Stimulated activated CD8-positive, alpha-beta memory T cell treated with anti-CD3 and anti-CD28 coated beads, Interleukin-7, amount 100 ng/mL, for 48 hours (primary cell): ENCODE measurements at places on chromosomes 3 and 15.

DNA sequence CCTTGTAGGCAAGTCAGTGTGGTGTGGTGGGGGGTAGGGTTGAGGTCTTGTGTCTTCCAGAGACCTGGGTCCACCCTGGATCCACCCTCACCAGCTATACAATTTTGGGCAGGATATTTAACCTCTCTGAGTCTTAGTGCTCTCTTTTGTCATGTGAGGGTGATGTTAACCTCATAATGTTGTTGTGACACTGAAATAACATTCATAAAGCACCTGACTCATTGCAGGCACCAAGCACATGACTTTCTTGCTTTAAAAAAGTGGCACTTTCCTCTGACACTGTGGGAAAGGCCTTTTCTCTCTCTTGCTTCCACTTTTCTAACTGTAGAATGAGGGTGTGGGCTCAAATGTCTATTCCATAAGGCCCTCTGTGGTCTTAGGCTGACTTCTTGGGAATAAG, 75.5 kb downstream of the SCN10A start:
- no peak for DNase-seq

DNA sequence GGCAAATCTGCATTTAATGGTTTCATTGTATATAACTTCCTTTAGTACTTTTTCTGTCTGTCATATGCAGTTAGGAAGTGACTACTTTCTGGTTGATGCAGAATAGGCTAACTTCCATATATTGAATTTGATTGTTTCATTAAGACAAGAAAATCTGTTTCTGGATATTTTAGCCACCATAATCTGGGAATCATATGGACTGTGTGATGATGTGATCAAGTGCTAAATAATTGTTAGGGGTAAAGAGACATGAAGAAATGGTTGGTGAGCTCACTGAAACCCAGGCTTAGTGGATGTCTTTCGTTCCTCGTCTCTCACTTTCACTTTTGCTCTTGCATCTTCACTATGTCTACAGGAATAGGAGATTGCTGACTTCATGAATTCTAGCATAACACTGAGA, 3.5 kb upstream of the MNS1 start:
- no peak for DNase-seq

GRCh38 chr3:161371441-161372320, at the start of gene SPTSSB:
Gene SPTSSB, minus strand, starts transcription at chr3:161371517. Its CDS starts 25,194 bp downstream, at chr3:161346323.
- no peak for DNase-seq

DNA sequence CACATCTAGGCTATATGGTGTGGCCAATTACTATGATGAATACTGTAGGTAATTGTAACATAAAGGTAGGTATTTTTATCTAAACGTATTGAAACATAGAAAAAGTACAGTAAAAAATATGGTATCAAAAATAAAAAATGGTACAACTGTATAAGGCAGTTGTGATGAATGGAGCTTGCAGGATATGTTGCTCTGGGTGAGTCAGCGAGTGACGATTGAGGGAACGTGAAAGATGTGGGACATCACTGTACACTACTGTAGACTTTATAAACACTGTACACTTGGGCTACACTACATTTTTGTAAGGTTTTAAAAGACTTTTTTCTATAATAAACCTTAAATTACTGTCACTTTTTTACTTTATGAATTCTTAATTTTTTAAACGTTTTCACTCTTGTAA, 10.3 kb downstream of the CTNNB1 start:
- DNase-seq, result no peak

DNA sequence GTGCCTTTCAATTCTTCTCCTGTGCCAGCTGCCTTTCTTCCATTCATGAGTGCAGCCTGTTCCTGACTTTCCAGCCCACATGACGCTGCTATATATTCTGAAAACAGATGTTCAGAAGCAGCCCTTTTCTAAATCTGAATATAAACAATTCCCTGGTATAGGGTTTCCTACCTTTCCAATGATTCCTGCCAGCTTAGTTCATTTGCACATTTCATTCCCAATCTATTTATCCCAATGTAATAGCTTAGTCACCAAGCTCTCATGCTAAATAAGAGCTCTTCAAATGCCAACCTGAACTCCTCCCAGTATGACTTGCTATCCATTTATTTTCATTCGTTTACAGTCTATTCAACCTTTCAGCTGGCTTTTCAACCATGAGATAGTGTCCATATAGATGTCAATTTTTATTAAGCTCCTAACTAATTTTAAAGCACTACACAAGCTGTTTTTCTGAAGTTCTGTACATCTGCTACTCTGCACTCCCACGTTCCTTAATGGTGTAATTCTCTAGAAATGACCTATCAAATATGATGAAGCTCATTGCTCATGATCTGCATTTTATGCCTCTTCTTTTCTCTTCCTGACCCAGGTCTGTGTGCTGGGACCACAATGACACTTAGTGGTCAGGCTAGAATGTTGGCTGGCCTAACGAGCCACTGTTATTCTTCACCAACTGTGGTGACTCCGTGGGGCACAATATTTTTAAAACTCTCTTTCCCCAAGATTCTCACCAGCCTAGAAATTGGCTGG, 605.0 kb upstream of the TBL1XR1 start:
- DNase-seq, result no peak

- DNase-seq, result no peak
Measured at GRCh38 chr3:195416795-195417194, 26.0 kb downstream of the ACAP2 start.

DNA sequence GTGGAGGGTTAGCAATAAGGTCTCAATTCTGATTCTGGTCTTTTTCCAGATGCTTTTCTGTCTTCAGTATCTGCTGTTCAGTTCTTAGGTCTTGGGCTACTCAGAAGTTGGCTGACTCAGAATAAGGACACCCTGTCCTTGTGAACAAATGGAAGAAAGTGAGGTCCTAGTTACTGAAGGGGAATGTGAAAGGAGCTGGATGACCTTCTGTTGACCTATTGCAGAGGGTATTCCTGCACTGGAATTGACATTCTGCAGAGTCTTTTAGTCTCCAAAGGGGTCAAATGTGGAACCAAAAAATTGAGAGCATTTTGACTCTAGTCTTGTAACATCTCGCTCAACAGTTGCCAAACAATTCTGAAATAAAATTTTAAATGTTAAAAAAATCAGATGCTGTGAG, 63.0 kb downstream of the CCR1 start:
- DNase-seq, result no peak

GRCh38 chr3:150022381-150023238, 51.9 kb upstream of the PFN2 start:
- no peak for DNase-seq

DNA sequence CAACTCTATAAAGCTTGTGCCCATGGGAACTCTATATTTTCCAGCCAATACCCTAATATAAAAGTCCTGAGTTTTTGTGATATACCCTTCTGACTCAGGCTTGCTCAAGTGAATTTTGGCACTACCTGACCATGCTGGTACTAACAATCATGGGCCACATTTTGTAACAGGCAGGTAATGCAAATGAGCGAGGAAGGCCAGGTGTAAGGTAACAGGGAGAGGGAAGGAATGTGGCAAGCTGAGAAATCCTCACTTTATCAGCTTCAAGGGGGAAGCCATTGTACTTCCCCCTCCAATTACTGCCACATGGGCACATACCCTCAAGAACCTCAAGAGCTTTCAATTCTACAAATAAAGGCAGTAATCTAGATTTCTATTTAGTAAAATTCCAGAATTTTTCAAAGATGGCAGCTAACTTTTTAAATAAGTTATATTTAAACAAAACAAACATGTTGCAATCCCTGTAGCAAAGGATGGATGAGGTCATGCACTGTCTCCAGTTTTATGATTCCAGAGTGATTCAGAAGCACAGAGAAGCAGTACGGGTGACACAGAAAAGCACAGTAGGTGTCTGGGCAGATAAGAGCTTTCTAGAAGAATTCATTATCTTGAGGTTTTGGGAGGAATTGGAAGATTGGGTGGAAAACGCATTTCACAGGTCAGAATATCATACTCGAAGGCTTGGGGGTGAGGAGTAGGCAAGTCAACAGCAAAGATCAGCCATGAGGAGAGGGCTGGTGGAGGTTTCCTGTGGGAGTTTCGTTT, 87.6 kb downstream of the FOXP1 start:
- no peak for DNase-seq

- DNase-seq, result no peak
Measured at GRCh38 chr3:196284396-196284795, 3.1 kb downstream of the PCYT1A start.

GRCh38 chr15:70613271-70613670, 150.1 kb downstream of the UACA start:
- no peak for DNase-seq

DNA sequence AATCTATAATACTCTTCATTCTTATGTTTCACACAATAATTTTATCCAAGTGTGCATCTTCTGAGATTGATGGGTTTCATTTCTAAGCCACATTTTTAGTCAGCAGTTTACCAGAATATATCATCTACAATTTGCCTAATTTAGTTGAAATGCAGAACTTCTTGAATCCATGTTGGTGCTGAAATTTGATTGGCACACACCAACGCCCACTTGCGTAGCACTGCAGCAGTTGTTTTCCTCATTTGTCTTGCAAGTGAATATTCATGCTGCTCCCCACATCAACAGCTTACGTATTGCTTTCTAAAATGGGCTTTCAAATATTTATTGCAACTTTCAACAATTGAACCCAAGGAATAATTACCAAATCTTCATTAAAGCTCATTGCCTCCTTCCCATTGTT, 87.8 kb upstream of the CTDSPL start:
- DNase-seq, result no peak

DNA sequence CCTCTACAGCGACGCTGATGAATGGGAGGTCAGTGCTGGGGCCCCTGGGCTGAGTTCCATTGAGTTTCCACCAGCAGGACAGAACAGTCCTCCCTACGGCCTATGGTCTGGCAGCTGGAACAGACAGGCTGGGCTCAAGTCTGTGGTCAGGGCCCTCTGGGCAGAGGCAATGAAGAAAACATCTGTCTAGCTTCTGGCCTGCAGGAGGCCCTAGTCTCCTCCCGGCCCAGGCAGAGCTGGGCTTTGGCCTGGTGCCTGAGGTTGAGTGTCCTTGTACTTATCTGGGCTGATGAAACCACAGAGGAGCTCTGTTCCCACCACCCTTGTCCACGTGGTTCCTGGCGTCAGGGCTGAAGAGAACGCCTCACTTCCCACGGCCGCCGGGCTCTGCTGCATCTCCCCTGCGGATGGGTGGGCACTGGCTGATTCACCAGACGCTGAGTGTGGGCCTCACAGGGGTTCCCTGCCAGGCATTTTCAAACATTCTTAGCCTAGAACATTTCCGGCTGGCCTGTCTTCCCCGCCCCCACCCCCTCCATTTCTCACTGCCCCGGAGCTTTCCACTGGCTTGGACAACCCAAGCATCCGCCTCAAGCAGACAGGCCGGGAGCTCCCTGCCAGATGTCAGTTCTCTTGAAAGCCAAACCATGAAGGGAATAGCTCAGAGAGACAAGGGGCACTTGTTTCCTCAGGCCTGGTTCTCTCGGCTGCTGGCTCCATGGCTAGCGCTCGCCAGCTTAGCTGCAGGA, 20.3 kb downstream of the PPCDC start:
- DNase-seq, result no peak

DNA sequence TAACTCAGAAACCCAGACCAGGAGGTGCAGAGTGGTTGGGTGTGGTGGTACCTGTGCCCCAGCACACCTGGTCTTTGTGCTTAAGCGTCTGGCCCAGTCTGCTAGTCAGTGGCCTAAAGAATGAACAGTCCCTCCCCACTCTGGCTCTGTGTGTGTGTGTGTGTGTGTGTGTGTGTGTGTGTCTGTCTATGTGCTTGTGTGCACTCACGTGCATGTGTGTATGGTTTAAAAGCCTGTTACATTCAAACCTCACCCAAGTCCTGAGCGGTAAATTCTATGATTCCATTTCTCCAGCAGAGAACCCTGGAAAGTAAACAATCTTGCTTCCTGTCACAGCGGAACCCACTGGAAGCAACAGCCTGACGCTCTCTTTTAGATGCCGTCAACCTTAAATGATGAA, 34.2 kb downstream of the EDEM1 start:
- no peak for DNase-seq

DNA sequence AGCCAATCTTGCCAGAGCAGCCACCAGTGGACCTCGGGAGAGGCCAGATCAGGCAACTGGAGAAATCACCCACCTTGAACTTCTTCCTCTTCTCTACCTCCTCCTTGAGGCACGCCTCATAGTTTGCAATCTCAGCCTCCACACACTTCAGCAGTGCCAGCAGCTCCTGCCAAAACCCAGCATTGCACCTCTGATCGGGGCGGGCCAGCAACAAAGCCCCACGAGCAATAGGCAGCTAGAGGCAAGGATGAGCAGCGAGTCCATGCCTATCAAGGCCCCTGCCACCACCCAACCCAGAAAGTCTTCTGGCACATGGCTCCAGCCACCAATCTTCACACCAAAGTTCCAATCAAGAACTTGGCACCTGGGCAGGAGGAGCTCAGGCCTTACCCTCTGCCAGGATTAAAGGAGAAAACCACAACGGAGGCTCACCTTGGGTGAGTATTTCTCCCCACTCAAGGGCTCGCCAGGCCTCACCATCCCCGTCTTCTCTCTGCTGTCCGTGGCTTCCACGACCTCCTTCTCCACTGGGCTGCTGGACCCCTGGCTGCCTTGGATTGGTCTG, 42.1 kb downstream of the SEMA3G start:
- no peak for DNase-seq

DNA sequence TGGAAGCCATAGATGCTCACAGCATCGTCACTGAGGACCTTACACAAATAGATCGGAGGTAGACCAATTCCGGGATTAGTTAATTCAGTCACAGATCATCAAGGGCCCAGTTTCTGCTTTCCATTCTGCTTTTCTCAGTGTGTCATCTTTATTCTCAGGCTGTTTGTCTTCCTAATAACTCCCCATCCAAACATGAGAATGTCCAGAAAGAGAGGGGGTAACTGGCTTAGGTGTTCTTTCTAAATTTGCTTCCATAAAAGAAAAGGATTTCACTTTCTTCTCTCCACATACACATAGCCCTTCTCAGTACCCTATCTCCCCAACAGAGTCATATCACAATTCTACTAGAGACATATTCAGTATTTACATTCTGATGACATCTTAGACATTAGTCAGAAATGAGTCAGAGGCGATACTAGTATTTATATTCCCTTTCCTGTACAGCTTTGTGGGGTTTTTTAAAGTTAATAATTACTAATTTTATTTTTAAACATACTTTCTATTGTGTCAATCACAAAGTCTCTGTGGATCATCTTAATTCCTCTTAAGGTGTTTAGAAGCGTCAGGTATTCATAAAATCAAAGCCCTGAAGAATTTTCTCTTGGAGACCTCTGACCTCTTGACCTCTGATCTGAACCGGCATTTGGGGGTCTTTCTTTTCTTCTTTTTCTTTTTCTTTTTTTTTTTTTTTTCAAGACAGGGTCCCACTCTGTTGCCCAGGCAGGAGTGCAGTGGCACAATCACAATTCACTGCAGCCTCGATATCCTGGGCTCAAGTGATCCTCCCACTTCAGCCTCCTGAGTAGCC, 24.3 kb upstream of the IL12A start:
- no peak for DNase-seq

GRCh38 chr3:14810801-14811661, 7.7 kb upstream of the FGD5 start:
- no peak for DNase-seq

DNA sequence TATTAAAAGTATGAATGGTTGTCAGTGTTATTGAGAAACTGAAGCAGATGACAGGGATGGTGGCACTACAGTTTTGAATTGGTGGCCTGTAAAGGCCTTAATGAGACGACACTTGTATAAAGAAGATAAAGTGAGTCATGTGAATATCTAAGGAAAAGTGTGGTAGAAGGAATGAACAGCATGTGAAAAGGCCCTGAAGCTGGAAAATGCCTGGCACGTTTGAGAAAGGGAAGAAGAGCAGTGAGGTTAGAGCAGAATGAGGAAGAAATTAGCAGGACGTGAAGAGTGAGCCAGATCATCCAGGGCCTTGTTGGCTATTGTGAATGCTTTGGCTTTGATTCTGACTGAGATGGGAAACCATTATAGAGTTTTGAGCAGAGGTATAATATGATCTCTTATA, 387.6 kb upstream of the DPH6 start:
- no peak for DNase-seq

- no peak for DNase-seq
Measured at GRCh38 chr15:40695469-40695890, 506 bp downstream of the RAD51 start.
